ENCODE measurements at places on chromosomes 5 and 9. TPM values are rescaled to one million over a fixed set of nuclear protein-coding genes. Genes with fewer than 3 reads are reported as not detected.
A peak's percentile ranks its signal among the peaks of the same experiment; 100 is the strongest.

GRCh38 chr9:79403495-79403894, 168.3 kb upstream of the TLE4 start:
- H3K36me3 ChIP-seq: no peaks in the 10 kb centered on the region
- H3K27me3 ChIP-seq: no peaks in the 10 kb centered on the region
- H3K4me1 ChIP-seq: no peaks in the 10 kb centered on the region
- H3K4me3 ChIP-seq: no peak overlapping the region
- no peak for DNase-seq
- no peak overlapping the region for H3K27ac ChIP-seq

GRCh38 chr5:134112726-134113362, 1.6 kb upstream of the TCF7 start:
- no peak for DNase-seq

- H3K27ac ChIP-seq: no peak overlapping the region
- no peaks in the 10 kb centered on the region for H3K4me1 ChIP-seq
- DNase-seq: peak; percentile 49
- peaks cover 37% of the 10 kb centered on the region for H3K27me3 ChIP-seq
- no peaks in the 10 kb centered on the region for H3K36me3 ChIP-seq
- no peak overlapping the region for H3K4me3 ChIP-seq
Observed at GRCh38 chr5:148998174-148998797, 64.6 kb downstream of the SH3TC2 start.

DNA sequence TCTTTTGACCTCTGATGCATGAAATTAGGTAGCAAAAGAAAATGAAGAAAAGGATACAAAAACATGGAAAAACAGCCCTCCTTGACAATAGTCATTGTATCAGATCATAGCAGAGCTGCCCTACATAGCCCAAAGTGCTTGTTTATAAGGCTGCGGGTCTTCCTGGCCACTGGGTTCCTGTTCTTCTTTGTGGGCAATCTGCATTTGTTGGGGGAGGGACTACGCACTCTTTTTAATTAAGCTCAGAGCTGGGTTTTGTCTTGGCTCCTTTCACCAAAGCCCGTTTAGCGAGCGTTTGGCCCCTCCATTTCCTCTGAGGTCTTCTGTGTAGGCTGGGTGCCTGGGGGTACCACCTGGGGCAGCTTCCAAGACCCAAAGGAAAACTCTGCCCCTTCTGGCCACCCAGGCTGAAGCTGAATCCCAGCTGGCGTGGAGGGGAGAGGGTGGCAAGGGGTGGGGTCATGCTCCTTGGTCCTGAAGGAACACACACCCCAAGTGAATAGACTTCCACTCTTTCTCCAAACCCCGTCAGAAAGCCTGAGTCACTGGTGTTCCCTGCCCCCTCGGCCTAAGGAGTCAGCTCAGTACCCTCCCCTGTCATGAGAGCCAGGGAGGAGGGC, 6.5 kb upstream of the PAX5 start:
- peaks cover 3% of the 10 kb centered on the region for H3K36me3 ChIP-seq
- peaks cover 89% of the 10 kb centered on the region for H3K27me3 ChIP-seq
- no peak overlapping the region for H3K4me3 ChIP-seq
- DNase-seq: no peak
- H3K4me1 ChIP-seq: peaks cover 21% of the 10 kb centered on the region

- DNase-seq: no peak
- peaks cover 26% of the 10 kb centered on the region for H3K27me3 ChIP-seq
- H3K27ac ChIP-seq: no peak overlapping the region
- H3K4me3 ChIP-seq: no peak overlapping the region
Observed at GRCh38 chr5:56561-57290, 35.2 kb upstream of the PLEKHG4B start.

ADAMTS6 gene
- total RNA-seq: 4.0 TPM

TNC gene
- total RNA-seq: 0.32 TPM

IFNA13 gene
- not detected for total RNA-seq

MAPK9 gene
- total RNA-seq: 44.4 TPM
